CD4-positive, alpha-beta T cell treated with Interleukin-21 for 1 hour (primary cell): ENCODE measurements at places on chromosomes 16 and 17.

- DNase-seq: peak; percentile 65
Measured at GRCh38 chr16:88437367-88437964, 15.6 kb upstream of the ZFPM1 start.

DNA sequence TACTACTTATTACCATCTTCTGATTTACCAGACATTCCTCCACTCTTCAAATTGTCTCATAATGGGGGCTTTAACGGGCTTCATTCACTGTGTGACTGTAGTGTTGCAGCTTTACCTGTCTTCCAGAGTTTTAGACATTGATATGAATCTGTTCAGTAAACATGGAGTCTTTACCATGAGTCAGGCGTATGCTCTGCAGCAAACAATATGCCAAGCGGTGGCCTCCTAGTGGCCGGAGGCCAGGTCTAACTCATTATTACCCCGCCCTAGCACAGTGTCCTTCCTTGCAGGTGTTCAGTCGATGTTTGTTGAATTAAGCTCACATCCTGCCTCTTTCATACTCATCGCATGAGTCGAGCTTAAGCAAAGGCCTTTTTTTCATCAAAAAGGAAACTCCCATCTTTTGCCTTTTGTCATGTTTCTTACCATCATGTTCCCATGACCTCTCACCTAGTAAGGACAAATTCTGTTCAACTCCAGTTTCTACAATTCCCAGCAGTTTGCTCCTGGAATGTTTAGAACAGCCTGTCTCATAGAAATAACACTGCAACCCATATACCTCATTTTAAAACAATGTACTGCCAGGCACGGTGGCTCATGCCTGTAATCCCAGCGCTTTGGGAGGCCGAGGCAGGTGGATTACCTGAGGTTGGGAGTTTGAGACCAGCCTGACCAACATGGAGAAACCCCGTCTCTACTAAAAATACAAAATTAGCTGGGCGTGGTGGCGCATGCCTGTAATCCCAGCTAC, 39.4 kb downstream of the TUBD1 start:
- DNase-seq: peak; percentile 78

DNA sequence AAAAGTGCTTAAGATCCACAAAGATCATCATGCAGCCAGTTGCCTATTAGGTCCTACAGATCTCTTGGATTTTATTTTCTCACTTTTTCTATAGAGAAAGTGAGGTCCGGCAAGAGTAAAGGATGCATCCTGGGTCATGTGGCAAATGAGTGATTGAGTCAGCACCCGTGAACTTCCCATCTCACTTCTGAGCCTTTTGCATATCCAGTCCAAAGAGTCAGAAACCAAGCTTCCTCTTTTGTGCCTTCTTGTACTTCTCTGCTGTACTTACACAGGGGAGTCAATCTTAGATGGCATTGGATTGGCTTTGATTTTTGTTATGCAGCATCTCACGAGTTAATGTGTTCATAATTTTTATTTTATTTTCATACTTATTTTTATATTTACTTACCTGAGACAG, 114.2 kb upstream of the IRX5 start:
- DNase-seq: no peak

- DNase-seq: no peak
Measured at GRCh38 chr17:7817643-7817964, 16.4 kb upstream of the KDM6B start.

DNA sequence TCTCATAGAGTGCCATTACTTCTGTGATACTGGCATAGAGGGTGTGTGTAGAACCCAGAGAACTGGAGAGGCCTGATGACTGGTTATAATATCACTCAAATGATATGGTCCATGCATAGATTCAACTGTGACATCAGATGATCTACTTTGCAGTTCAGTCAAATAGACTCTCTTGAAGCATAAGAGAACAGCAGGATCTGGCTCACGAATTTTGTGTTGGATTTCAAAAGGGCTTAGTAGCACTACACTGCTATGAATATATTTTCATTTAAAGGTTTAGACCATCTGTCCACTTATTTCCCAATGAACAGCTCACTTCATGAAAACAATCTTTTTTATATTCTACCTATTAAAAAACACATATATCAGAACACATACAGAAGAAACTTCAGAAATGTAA, 119.7 kb downstream of the KIF2B start:
- no peak for DNase-seq

DNA sequence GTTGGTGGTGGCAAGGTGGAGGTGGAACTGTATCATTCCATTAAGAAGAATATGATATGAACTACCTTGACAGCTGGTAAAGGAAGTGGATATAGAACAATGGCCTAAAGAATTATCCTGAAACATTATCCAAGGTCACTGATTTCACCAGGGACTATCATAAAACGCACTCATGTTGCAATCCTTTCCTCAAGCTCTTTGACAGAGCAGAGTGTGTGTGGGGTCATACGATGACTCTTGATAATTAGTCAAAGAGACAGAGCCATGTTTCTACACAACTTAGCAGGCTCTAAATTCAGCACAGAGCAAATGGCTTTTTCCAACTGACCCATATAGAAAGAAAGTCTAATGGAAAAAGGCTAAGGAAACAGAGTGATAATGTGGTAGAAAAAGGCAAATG, 126.4 kb upstream of the ANKFN1 start:
- no peak for DNase-seq

DNA sequence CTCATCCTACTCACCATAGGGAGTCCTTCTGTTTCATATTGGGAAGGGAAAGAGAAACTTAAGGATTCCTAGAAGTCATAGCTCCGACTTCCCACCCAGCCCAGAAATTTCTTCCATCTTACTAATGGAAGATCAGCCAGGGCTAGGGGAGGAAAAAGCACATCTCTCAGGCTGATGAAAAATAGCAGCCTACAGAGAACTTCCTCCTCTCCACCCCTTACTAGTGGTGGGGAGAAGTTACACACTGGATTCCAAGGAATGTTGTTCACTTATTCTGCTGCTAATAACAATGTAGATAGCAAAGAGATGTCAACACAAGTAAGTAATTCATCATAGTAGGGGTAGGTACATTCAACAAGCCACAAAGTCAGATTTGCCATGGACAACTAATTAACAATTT, 94.4 kb downstream of the SPACA3 start:
- DNase-seq: no peak

DNA sequence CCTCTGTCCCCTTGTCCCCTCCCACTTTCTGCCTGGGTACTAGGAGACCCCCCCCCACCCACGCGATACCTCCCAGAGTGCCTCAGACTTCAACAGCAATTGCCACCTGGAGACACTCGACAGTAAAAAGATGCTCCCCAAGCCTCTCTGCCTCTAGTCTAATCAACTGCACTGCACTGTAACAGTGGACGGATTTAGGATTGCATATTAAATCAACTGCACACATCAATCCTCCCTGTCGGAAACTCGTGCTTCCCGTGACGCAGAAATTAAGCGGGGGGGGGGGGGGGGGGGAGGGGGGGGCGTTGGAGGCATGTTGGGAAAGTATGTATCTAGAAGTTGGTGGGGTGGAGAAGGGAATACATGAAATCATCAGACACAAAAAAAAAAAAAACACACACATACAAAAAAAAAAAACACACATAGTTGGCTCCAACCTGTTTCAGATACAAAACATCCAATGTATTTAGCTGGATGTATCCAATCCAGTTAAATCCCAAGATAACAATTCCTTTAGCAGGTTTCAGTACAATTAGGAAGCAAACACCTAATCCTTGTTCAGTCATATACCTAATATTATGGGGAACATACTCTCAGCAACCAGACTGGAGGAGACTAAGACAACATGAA, 29.7 kb downstream of the FAM222B start:
- no peak for DNase-seq

GRCh38 chr17:4142107-4142900, 526 bp downstream of the ZZEF1 start:
- peak; percentile 45 for DNase-seq

- peak; percentile 17 for DNase-seq
Measured at GRCh38 chr17:688100-688989, 26.3 kb downstream of the VPS53 start.

- no peak for DNase-seq
Measured at GRCh38 chr17:45043813-45044540, 7.5 kb downstream of the DCAKD start.

- DNase-seq: peak; percentile 73
Measured at GRCh38 chr17:74779948-74780400, 3.8 kb upstream of the NAT9 start.

DNA sequence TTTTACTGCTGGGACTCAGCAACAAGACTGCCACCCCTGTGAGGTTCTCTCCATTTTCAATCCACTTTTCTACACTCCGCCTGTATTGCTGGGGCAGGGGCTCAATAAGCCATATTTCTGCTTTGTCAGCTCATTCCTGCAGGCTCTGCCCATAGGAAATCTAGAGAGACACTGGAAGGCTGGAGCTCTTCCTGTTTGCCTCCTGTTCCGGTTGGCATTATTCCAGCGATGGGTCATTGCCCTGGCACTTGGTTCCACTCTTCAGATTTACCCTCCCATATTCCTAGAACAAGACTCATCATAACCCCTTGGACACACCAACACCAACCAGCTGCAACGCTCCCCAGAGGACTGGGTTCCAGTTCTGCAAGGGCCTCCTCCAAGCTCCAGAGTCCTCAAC, 210.4 kb downstream of the CA10 start:
- no peak for DNase-seq

GRCh38 chr17:73941919-73942530, 261.5 kb upstream of the RPL38 start:
- DNase-seq: no peak

DNA sequence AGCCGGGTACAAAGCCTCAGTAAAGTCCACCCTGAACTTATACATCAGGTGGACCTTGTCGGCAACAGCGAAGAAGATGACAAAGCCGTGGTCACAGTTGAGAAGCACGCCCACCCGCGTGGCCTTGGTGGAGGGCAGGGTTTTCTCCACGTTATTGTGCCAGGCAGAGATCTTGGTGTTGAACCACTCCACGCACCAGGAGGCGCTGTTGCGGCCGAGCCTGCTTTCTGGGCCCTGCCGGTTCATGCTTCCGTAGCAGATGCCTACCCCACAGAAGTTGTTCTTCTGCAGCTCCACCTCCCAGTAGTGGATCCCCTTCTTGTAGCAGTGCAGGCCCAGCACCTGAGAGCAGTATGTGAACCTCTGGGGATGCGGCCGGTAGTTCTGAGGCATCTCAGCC, 22.1 kb downstream of the TRIM25 start:
- peak; percentile 55 for DNase-seq

GRCh38 chr16:30893417-30893743, 497 bp downstream of the BCL7C start:
- no peak for DNase-seq

DNA sequence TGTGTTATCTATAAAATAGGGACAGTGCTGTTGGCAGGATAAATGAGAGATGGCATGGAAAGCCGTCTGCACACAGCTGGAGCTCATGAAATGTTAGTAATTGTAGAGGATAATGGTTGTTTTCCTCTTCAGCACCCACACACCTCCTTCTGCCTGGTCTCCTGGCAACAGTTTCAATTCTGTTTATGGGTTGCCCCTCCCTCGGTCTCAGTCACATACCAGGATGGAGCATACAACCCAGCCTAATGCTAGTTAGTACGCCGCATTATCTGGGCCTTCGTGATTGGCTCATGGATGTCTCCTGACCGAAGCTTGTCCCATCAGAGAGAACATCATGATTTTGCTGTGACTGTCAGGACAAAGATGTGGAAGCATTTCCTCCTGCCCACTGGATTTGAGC, 126.2 kb upstream of the WSCD1 start:
- no peak for DNase-seq

GRCh38 chr16:89115216-89115861, 21.7 kb downstream of the ACSF3 start:
- DNase-seq: peak; percentile 94

GRCh38 chr17:40540448-40540847, 24.8 kb downstream of the CCR7 start:
- peak; percentile 67 for DNase-seq

- no peak for DNase-seq
Measured at GRCh38 chr16:57032931-57033330, 43.6 kb downstream of the NLRC5 start.

GRCh38 chr17:67058036-67058435, 13.7 kb downstream of the CACNG1 start:
- DNase-seq: no peak

DNA sequence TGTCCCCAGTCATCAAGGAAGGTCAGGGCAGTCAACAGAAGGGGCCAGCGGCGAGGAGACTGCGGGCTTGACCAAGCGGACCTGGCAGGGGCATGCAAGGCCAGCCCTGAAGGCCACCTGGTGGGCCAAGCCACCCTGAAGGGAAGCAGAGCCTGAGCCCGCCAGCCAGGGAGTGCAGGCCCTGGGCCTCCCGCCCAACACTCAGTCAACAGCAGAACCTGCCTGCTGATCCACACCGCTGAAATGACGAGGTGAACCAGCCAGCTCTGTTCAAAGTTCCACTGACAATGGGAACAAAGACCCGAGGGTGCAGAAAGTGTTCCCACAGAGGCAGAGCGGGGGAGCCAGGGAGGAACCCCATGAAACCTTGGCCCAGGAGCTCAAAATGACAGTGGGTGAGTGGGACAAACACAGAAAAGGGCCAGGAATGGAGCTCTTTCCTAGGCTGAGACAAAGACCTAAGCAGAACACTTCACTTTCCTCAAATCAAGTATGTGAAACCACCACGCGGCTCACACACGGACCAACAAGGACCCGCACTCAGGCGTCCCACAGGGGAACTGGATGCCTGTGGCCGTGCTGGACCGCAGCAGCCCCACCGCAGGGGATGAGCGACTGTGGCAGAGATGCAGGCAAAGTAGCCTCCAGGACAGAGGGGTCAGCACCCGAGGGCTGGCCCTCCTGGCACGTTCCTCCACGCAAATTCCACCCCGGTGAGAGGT, 12.0 kb downstream of the AXIN1 start:
- no peak for DNase-seq

DNA sequence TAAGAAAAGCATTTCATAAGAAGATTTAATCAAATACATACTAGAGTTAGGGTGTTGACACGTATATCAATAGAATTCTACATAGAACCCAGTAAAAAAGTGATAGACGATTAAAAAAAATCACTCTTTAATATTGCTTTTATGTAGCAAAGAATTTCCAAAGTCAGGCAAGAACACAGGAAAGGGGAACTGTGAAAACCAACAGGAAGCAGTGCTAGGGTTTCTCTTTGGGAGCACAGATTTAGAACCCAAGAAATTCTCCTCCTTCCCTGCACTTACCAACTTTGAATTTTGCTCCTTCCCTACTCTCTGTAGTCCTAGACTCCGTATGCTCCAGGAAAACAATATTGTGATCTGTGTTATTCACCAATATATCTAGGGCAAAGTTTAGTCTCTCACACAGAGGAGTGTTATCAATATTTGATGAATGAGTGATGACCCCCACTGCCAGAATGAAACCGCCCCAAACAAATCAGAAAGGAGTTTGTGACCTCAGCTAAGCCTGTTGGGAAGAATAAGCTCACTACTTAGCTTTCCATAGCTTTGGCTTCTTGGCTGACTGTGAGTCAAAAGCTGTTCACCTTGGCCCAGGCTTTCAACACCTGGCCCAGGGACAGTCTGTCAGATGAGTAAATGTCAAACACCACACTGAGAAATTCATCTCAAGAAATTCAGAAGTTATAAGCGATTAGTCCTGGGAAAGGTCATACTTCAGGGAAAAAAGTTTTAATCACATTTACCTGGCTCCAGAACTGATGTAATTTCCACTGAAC, 8.6 kb downstream of the RFWD3 start:
- DNase-seq: no peak
